ENCODE measurements at places on chromosomes 12 and 14. TPM values are rescaled to one million over a fixed set of nuclear protein-coding genes. Genes with fewer than 3 reads are reported as not detected.

BBOF1 gene
- total RNA-seq, result 3.2 TPM

CCDC88C gene
- total RNA-seq, result 6.3 TPM

IGFBP6 gene
- total RNA-seq, result 214 TPM

FKBP11 gene
- 53.9 TPM for total RNA-seq

LYZ gene
- total RNA-seq, result not detected

HCFC2 gene
- total RNA-seq, result 4.2 TPM

KITLG gene
- 21.9 TPM for total RNA-seq

LRFN5 gene
- total RNA-seq, result not detected

EML1 gene
- 38.3 TPM for total RNA-seq

SLC38A4 gene
- 0.16 TPM for total RNA-seq

FOXG1 gene
- total RNA-seq, result 0.25 TPM

POLE2 gene
- 14.0 TPM for total RNA-seq

DPF3 gene
- 0.16 TPM for total RNA-seq

GNG2 gene
- 2.8 TPM for total RNA-seq

ERC1 gene
- total RNA-seq, result 18.4 TPM

SCNN1A gene
- 28.9 TPM for total RNA-seq

CCDC38 gene
- 0.12 TPM for total RNA-seq

TCL1B gene
- total RNA-seq, result not detected

NRL gene
- 0.80 TPM for total RNA-seq

TMEM253 gene
- 0.94 TPM for total RNA-seq

PLEKHD1 gene
- total RNA-seq, result 0.02 TPM

SLC5A8 gene
- not detected for total RNA-seq

RNASE7 gene
- total RNA-seq, result not detected

SYCP3 gene
- total RNA-seq, result 0.08 TPM

PAN2 gene
- 14.2 TPM for total RNA-seq

POTEG gene
- not detected for total RNA-seq

GALNT8 gene
- not detected for total RNA-seq

RAD51AP1 gene
- total RNA-seq, result 14.9 TPM

TIMELESS gene
- 36.9 TPM for total RNA-seq

TAS2R20 gene
- total RNA-seq, result not detected

A2M gene
- 0.11 TPM for total RNA-seq

TRIAP1 gene
- 67.8 TPM for total RNA-seq

BICDL1 gene
- 3.8 TPM for total RNA-seq

NTN4 gene
- total RNA-seq, result 43.4 TPM

BATF gene
- total RNA-seq, result not detected

SLC2A14 gene
- 0.60 TPM for total RNA-seq

GLIPR1L1 gene
- total RNA-seq, result not detected

SRRM4 gene
- not detected for total RNA-seq

AP5M1 gene
- 22.2 TPM for total RNA-seq

IL26 gene
- total RNA-seq, result not detected

EIF2S3B gene
- total RNA-seq, result 0.66 TPM

KCNA1 gene
- total RNA-seq, result not detected

RPL10L gene
- total RNA-seq, result not detected

KLRC3 gene
- total RNA-seq, result 0.24 TPM

EPYC gene
- total RNA-seq, result not detected

MYF6 gene
- total RNA-seq, result not detected

RNASE4 gene
- total RNA-seq, result 6.5 TPM

OAS1 gene
- 32.8 TPM for total RNA-seq

TEX22 gene
- 0.06 TPM for total RNA-seq

BLOC1S1 gene
- total RNA-seq, result 131 TPM

BEGAIN gene
- total RNA-seq, result 6.1 TPM

TBPL2 gene
- total RNA-seq, result not detected

MANSC4 gene
- not detected for total RNA-seq

CCDC196 gene
- total RNA-seq, result not detected

OR6C2 gene
- not detected for total RNA-seq

TNS2 gene
- 75.3 TPM for total RNA-seq

SLCO1B1 gene
- total RNA-seq, result 0.38 TPM
